ENCODE measurements at places on chromosomes 12 and 14.

GRCh38 chr14:83873669-83874068, 1656.3 kb upstream of the FLRT2 start:
- no peaks in the 10 kb centered on the region for H3K4me1 ChIP-seq

- no peaks in the 10 kb centered on the region for H3K4me1 ChIP-seq
- no peaks in the 10 kb centered on the region for H3K36me3 ChIP-seq
- H3K4me3 ChIP-seq, result no peak overlapping the region
- no peak for DNase-seq
Observed at GRCh38 chr14:85002846-85003245, 527.1 kb upstream of the FLRT2 start.

- H3K4me1 ChIP-seq, result no peaks in the 10 kb centered on the region
- no peaks in the 10 kb centered on the region for H3K27me3 ChIP-seq
- H3K4me3 ChIP-seq, result no peak overlapping the region
- DNase-seq, result no peak
Observed at GRCh38 chr12:90984114-90984513, 20.7 kb downstream of the EPYC start.

- H3K27ac ChIP-seq, result no peak overlapping the region
- no peak for DNase-seq
- no peaks in the 10 kb centered on the region for H3K4me1 ChIP-seq
Observed at GRCh38 chr14:24389226-24389848, 9.5 kb upstream of the NYNRIN start.

DNA sequence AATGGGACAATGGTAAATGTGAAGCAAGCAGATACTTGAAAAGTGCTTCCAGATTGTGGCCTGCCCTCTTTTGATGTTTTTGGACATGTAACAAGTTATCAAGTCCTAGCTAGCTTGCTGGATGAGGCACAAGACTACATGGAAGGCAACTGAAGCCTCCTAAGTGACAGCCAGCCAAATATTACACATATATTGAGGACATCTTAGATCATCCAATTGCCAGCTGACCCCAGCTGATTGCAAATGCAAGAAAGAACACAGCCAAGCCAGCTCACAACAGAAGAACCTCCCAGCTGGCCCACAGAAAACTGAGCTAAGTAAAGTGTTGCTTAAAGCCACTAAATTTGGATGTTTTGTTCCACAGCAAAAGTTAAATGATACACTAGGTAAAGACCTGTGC, 156.9 kb downstream of the SRGAP1 start:
- H3K4me1 ChIP-seq, result peaks cover 4% of the 10 kb centered on the region
- no peak overlapping the region for H3K27ac ChIP-seq
- no peak for DNase-seq
- H3K27me3 ChIP-seq, result no peaks in the 10 kb centered on the region

DNA sequence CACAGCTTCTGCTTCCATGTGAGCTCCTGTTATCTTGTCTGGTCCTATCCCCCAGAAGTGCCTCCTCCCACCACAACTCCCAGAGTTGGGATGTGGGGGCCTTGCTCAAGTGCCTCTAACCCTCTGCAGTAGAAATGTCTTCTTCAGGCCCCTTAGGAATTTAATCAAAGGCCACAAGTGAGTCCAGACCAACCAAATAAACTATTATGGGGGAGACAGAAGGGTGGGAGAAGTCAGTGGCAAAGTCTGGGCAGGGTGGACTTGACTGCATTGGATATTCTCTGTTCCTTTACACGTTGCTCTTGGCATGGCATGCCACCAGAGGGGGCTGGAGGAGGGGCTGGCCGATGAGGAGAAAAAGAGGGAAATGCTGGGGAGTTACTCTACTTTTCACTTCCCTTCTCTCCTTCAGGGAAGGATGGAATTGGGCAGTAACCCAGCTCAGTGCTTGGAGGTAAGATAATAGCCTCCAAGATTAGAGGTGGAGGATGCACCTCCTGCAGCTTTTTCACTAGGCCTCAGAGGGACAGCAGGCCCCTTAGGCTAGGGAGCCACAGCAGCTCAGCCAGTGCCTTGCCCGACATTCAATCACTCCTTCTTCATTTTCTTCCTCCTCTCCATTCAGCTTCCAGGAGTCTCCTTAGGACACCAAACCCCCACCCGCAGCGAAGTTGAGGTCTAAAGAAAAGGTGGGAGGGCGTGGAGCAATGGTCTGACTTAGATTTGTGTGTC, 1.2 kb upstream of the AP1G2 start:
- no peak for DNase-seq
- peaks cover 5% of the 10 kb centered on the region for H3K4me1 ChIP-seq
- no peak overlapping the region for H3K4me3 ChIP-seq
- no peaks in the 10 kb centered on the region for H3K36me3 ChIP-seq

All from adrenal gland (tissue), 19 donors.